ENCODE measurements at places on chromosomes 3 and 15.

DNA sequence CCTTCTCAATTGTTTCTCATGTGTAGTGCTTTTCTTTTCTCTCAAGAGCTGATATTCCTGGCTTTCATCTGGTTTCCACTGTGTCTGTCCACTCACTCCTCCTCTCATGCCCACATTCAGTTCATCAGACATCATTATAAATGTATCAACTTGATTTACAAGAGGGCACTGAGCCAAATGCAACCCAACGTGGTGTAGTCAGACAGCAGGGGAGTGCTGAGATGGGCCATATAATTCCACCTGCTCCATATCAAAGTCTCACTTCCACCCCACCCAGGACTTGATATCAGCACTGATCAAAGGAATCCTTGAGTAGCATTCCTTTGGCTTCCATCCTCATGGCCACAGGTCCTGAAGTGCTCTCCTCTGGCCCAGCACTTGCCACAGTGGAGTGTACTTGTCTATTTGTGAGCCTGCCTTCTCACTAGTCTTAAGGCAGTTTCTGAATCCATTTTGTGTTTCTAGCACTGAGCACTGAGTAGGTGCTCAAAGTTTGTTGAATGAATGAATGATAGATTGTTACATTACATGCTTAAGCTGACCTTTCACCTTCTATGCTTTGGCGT is 252.8 kb downstream of the CLSTN2 start:
- no peak for DNase-seq

DNA sequence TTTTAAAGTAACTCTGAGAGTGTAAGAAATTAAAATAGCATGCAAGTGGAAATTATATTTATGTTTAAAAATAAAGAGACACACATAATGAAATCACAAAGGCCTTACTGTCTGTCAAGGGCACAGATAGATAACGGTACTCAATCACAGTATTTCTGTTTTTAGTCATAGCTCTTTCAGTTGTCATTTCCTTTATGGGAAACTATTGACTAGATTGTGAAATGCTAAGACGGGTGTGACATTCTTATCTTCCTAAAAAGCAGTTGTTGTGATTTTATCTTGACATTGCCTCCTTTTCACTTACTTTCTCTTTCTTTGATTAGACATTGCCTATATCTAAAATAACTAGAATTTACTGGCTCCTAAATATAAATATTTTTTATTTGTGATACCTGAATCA is 100.1 kb upstream of the PLSCR5 start:
- DNase-seq = no peak

- DNase-seq = no peak
Observed at GRCh38 chr3:126467611-126467955, 8.1 kb downstream of the ZXDC start.

DNA sequence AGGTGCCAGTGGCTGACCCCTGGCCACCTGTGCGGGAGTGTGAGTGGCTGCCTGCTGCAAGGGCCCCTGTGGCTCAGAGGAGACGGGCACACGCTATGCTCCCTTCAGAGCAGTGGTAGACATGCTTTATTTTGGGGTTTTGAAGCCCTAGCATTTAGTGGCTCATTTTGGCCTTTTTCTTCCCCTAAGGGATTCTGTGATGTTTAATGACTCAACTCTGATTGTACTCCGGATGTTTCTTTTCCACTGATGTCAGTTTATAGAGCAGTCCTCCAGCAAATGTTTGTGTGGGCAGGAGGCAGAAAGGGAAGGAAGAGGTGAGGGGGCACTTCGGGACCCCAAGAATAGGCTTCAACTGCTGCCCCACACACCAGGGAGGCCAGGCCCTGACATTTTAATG is 288.9 kb upstream of the C2CD4B start:
- DNase-seq = no peak

DNA sequence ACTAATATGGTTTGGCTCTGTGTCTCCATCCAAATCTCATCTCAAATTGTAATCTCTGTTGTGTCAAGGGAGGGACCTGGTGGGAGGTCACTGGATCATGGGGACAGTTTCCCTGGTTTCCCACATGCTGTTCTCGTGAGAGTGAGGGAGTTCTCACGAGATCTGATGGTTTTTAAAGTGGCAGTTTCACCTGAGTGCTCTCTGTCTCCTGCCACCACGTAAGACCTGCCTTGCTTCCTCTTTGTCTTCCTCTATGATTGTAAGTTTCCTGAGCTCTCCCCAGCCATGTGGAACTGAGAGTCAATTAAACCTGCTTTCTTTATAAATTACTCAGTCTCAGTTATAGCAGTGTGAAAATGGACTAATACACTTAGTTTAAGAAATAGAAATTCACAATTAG is 228.9 kb downstream of the CD47 start:
- no peak for DNase-seq

- no peak for DNase-seq
Observed at GRCh38 chr3:188278717-188279324, 124.9 kb downstream of the LPP start.

- DNase-seq = no peak
Observed at GRCh38 chr3:133944641-133945380, 49.1 kb upstream of the RAB6B start.

- DNase-seq = no peak
Observed at GRCh38 chr3:14151471-14152083, 26.7 kb downstream of the TMEM43 start.

GRCh38 chr15:29480278-29480677 is 210.7 kb upstream of the NSMCE3 start:
- DNase-seq = no peak

DNA sequence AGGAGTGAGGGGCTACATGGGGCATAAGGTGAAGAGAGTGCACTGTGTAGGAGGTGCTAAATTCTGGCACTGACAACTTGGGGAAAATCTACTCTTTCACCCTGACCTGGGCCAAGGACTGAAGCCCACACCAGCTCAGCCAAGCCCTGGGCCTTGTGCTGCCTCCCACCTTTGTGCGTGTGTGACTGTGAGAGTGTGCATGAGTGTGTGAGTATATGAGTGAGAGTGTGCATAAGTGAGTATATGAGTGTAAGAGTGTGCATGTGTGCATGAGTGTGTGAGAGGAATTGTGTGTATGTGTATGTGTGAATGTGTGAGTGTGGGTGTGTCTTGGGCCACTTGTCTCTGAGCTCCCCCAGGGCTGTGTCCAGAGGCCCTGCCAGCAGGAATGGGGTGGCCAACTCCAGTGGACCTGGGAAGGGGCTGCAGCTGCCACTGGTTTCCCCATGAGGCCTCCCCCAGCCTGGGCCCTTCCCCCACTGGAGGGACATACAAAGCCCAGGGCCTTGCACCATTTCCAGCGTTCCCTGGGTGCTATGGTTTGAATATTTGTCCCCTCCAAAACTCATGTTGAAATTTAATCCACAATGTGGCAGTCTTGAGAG is 15.2 kb downstream of the C3orf22 start:
- DNase-seq = no peak

GRCh38 chr3:71987828-71988227 is 202.9 kb upstream of the PROK2 start:
- DNase-seq = no peak

DNA sequence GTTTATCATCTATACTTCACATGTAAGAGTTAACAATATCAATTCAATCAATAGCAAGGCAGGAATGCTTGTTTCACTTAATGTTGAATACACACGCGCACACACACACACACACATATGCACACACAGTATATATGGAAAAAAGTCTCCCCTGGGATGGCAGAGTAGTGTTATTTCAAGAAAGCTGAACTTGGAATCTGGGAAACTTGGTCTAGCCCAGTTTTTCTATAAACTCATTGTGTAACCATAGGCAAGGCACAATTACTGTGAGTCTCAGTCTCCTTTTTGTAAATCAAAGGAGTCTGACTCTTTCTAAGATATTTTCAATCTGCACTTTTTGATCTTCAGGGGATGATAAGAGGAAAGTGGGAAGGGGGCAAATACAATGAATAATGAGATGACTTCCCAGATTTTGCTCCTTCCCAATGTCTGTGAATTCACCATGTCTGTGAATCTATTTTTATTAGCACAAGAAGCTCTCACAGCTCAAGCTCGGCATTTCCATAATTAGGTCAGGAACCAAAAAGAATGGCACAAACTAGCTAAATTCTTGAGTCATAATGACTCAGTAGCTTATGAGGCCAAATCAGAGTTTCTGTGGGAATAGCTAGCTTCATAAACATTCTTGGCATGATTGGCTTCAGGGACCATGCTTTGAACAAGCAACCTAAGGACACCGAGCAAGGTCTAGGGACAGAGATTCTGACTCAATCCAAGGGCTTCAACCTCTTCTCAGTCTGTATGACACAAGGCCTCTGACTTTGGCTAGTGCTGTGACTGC is 227.4 kb upstream of the DCBLD2 start:
- DNase-seq = no peak

DNA sequence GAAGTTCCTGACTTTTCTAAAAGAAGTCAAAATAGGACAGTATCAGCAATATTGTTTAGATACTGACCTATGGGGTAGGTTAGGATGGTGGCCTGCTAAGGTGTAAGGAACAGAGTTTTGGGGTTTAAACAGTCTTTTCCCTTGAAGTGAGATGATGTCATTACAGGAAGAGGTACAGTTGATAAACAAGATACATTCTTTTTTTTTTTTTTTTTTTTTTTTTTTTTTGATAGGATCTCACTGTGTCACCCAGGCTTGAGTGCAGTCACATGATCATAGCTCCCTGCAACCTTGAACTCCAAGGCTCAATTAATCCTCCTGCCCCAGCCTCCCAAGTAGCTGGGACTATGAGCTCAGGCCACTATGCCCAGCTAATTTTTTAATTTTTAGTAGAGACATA is 33.3 kb downstream of the SLC25A36 start:
- DNase-seq = no peak

DNA sequence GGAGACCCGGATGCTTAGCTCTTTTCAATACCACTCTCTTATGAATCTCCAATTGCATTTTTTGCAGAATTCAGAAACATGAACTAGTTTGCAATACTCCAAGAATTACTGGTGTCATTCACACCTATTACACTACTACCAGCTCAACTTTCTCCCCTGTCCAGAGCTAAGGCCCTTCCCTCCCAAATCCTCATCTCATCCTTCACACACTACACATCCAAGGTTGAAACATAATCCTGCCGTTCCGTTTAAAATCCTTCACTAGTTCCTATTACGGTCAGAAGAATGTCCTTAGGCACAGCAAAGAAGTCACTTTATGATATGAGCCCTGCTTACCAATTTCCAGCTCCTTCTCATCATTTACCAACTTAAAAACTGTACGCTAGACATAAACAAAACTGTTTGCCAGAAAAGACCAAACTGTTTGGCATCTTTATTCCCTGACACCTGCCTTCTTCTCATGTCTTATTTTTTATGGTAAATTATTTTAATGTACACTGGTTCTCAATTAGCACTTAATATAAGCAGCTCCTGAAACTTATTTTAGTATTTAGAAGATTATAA is 22.6 kb downstream of the TBL1XR1 start:
- no peak for DNase-seq

DNA sequence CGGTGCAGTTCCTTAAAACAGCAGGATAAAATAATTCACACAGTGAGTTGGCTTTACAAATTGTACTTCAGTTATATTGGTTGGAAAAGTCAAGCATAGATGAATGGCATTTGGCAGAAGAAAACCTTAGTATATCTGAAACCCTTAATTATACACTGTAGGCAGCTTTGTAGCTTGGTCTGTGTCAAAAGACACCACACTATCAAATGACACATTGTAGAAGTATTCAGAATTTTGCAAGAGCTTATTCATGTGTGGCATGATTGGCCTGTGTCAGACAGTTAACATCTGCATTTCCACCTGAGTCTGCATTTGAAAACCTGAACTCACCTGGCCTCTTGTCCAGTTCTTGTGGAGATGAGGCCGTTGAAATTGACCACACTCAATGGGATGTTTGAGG is 13.8 kb downstream of the TMEM266 start:
- no peak for DNase-seq

DNA sequence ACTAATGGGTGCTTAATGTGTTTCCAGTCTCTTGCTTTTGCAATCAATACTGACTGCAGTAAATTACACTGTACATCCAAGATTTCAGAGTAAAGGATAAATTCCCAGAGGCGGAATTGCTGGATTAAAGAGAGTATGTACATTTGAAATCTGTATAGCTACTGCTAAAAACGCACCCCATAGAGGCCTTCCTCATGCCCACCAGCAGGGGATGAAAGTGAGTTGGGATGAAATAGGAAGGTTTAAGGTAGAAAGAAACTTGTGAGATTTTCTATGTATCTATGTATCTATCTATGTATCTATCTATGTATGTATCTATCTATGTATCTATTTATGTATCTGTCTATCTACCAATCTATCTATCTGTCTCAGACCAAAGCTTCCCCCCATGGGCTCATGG is 28.4 kb downstream of the TMEM44 start:
- no peak for DNase-seq

DNA sequence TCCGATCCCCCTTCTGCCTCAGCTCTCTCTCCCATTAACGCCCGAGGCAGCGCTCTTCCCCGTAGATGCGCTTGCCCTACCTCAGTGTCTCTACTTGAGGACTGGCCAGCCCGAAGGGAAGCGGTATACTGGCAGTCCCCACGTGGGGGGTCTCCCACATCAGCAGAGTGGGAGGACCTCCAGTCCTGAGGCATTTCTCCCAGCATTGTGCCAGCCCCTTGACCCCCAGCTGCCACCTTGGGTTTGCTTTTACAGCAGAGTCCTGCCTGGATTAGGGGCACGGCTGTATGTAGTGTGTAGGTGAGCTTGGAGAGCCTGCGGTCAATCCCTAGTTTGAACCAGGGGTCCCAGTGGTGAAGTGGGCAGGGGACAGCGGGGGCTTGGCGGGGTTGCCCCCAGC is 767 bp downstream of the SEMA3F start:
- DNase-seq = no peak

DNA sequence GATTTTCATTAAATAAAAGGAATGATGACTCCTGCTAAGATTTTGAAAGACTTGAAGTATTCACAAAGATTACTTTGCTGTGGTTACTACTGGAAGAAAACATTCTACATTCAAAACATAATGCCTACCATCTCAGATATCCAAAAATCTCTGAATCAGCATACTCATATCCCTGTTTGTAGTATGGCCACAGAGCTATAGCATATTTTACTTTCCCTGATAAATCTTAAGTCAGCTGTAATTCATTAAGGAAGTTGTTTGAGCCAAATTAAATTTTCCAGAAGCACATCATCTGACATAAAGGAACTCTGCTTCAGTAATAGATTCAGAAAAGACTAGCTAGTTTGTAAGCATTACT is 942.0 kb downstream of the ROBO1 start:
- no peak for DNase-seq

DNA sequence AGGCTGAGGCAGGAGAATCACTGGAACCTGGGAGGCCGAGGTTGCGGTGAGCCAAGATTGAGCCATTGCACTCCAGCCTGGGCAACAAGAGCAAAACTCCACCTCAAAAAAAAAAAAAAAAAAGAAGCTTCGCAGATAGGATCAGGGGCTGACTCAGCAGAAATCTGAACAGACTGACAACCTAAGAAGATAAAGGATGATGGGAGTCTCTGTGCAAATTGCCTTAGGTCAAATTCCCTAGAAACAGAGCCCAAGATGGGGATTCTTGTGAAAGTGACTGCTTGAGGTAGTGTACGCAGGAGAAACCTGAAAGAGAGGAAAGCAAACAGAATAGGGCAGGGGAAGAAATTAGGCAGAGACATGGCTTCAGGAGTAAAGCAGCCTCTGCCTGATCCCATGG is 160.8 kb upstream of the LRIG1 start:
- DNase-seq = no peak

- DNase-seq = no peak
Observed at GRCh38 chr3:15919971-15920370, 122.2 kb upstream of the ANKRD28 start.
